ENCODE measurements at places on chromosomes 16 and 17.

GRCh38 chr17:41785091-41785858, 1.2 kb downstream of the JUP start:
- no peak for DNase-seq

- no peak for DNase-seq
These were observed 36.9 kb downstream of the SOCS3 start for GRCh38 chr17:78322858-78323455.

- no peak for DNase-seq
These were observed 10.3 kb upstream of the RPL38 start for GRCh38 chr17:74192950-74193781.

DNA sequence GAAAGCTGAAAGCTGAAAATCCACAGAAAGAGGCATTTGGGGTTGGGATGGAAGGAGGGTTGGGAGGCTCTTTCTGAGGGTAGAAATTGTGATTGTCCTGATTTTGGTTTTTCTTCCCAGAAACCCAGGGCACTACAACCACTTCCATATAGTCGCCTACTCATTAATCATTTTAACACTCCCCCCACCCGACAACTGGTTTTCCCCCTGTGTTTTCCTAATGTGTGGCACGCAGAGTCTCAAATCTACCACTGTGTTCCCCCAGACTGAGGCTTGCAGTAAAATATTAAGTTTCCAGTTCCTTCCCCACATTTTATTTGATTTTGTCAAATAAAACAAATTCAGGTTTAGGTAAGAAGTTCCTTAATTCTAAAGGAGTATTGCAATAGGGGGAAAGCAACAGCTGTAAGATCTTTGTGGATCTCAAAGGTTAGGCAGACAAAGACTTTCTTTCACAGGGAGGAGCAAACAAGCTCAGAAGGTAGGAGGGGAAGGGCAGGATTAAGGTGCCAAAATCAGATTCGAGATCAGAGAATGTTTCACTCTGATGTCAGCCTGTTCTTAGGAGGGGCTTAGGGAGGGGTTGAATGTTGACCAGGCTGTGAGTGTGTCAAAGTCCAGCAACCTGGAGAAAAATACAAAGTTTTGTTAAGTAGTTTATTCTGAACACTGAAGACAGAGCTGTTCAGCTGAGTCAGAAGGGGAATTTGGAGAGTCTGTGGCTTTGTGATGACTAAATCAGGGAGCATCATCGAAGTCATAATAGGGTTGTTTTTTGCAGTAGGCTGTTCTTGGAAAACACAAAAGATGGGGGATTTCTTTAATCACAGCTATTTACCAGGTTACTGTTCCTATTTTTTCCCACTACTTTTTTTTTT, 3.6 kb downstream of the ZNF267 start:
- DNase-seq, result peak; percentile 61

GRCh38 chr16:27482397-27483087, 67.2 kb downstream of the GTF3C1 start:
- DNase-seq, result no peak

- no peak for DNase-seq
These were observed at the start of gene SLC38A8 for GRCh38 chr16:84042308-84042878. SLC38A8 (minus strand) TSS chr16:84042795; CDS start chr16:84042157, 638 bp downstream.

DNA sequence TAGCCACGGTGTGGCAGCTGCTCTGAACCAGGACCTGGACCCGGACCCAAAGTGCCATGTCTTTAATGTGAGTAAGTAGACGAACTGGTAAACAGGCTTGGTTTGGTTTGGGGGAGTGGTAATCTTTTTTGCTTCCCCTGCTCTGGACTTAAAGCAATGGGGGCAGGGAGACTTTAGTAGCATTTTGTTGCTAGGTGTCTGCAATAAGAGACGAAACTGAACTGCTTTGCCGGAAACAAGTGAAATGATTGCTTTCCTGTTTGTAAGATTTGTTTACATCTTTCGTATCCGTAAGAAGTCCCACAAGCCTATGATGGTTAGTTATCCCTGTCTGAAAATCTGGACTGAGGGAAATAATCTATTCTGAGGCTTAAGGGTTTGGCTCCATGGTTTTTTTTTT, 21.5 kb downstream of the PRCD start:
- no peak for DNase-seq

- peak; percentile 80 for DNase-seq
These were observed 224.2 kb downstream of the PARN start for GRCh38 chr16:14405611-14406537.

- DNase-seq, result no peak
These were observed 54.6 kb downstream of the PLD6 start for GRCh38 chr17:17151541-17151940.

DNA sequence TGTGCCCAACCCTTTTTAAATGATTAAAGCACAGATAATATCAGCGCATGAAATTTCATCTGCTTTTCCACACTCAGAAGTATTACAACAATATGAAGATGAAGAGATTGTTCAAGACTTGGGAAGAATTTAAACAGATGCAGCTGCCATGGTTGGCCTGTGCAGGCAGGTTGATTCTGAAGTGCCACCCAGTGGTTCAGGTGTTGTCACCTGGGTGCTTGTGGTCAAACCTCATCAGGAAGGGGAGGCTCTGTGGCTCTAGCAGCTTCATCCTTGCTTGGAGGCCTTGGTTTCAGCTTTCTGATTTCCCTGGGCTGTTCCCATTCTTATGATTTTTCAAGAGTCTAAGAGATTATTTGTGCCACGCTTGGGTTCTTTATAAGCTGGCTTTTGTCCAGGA, 22.2 kb upstream of the CLEC18C start:
- DNase-seq, result no peak

DNA sequence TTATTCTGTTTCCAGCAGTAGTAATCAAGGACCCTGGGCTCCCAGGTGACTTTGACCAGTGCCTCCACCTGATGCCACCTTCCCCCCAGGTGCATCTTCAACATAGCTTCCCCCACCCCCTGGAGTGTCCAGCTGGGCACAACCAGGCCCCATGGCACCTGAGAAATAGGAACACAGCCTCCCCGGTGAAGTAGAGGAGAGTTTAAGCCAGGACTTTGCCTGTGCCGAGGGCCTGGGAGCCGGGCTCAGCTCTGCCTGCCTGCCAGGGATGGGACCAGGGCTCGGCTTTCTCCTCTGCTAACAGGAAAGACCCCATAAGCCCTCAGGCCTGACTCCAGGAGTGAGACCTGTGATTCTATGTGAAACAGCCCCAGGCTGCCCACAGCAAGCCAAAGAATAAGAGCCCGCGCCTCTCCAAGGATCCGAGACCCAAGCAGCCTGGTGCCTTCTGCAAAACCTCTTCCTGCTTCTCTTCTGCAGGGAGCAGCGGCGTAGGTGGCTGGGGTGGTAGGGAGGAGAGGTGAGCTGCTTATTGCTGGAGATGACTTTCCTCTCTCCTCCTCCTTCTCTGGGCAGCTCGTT, 16.4 kb upstream of the RBFOX3 start:
- no peak for DNase-seq

DNA sequence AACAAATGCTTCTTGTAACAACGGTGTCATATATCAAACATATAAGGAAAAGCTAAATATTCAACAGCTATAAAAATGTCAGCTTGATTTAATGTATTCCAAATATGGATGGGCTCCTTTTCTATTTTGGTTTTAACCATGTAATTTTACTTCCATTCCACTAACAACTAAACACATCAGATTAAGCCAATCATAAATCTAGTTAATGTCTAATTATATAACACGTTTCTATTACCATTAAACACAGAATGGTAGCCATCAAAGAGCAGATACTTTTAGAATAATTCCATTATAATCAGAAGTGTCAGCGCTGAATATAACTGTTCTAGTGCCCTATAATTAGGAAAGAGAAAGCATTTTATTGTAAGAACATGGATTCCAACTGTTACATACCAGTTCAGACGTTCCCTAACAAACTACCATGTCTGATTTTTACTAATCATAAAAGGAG, 10.0 kb downstream of the CMC2 start:
- no peak for DNase-seq

GRCh38 chr16:4698321-4699045, 5.1 kb downstream of the NUDT16L1 start:
- DNase-seq, result no peak

GRCh38 chr16:30004424-30004776, 6.4 kb downstream of the DOC2A start:
- DNase-seq, result no peak

DNA sequence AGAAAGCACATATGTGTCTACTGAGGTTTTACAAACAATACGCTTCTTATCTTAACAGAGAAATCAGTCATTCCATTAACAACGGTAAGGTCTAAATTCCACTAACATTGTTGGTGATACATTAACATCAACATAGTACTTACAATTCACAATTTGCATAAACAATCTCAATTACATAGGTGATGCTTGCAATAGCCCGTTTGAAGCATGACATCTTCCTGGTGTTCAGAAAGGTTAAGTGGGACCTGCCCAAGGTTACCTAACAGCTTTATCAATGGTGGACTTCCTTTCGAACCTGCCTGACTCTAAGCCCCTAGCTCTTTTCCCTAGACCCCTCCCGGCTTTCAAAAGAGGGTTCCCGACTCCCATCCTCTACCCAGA, 699 bp downstream of the FAM222B start:
- DNase-seq, result no peak

DNA sequence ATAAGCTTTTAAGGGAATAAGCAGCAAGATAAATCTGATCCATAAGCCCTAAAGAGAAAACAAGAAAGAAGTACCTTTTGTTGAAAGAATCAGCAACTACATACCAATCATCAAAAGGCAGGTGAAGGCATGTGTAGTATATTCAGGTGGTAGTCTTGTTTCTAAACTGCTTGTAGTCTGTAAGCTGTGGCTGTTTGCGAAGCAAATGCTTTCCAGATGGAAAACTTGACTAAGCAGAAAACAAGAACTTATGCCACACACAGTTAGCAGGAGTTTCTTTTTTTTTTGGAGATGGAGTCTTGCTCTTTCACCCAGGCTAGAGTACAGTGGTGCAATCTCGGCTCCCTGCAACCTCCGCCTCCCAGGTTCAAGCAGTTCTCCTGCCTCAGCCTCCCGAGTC, 5.7 kb downstream of the CBX1 start:
- DNase-seq, result no peak

DNA sequence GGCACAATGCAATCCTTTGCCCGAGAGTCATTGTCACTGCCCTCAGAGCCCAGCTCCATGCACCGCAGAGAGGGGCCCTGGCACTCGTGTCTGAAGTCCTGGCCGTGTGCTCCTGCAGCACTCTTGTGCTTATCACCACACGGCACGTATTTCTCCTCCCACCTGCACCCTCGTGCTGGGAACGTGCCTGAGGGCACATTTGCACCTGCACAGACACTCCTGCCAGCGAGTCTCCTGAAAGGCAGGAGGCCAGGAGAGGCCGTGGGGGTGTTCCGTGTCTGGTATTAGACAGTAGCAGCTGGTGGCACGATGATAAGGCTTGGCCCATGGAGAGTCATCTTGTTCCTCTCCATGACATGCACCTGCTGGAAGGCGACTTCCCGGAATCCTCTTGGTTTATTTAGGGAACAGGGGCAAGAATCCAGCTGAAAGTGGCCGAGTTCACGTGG, 3.4 kb upstream of the ACSF3 start:
- no peak for DNase-seq

GRCh38 chr17:83085103-83085502, 5.7 kb downstream of the METRNL start:
- DNase-seq, result no peak

GRCh38 chr17:40480501-40481003, 20.9 kb downstream of the TNS4 start:
- peak; percentile 69 for DNase-seq

GRCh38 chr16:21964353-21964752, 11.2 kb downstream of the UQCRC2 start:
- DNase-seq, result no peak

DNA sequence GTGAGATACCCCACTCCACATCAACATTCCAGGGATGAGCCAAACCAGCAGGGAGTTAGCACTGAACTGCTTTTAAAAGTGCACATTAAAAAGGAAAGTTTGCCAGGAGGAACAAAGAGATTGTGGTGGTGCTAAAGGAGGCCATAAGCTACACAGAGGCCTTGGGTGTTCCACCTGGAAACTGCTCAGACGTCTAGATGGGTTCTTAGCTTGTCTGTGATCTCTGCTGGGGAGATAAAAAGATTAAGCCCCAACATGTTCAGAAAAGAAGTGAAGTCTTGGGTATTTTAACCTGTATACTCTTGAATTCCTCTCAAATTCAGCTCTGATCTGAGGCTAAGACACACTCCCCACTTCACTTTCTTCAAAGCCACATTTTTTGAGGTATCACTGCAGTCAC, 10.4 kb downstream of the HAS3 start:
- DNase-seq, result no peak

DNA sequence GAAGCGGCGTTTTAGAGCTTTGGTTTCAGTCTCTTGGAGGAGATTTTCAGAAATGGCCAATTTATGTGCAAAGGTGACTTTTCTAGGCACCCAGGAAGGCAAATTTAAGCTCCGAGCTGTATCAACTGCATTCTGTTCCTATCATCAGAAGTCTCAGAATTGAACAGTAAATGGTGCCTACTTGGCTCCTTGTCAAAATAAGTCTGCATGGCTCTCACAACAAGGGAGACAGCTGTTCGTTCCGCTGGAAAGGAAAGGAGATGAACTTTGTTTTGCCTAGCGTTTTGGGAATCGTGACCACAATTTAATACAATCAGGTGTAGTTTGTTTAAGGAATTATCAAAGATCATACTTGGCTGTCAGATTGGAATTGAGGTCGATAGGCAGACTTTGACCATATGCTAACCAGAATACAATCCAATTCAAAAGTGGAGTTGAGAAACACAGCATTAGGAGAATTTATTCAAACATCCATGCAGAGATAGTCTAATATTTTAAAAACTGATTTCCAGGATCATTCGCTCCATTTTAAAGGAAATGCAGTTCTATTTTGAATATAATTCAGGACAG, 139.4 kb downstream of the CPPED1 start:
- no peak for DNase-seq

GRCh38 chr17:82881900-82882714, 42.3 kb upstream of the ZNF750 start:
- DNase-seq, result no peak

DNA sequence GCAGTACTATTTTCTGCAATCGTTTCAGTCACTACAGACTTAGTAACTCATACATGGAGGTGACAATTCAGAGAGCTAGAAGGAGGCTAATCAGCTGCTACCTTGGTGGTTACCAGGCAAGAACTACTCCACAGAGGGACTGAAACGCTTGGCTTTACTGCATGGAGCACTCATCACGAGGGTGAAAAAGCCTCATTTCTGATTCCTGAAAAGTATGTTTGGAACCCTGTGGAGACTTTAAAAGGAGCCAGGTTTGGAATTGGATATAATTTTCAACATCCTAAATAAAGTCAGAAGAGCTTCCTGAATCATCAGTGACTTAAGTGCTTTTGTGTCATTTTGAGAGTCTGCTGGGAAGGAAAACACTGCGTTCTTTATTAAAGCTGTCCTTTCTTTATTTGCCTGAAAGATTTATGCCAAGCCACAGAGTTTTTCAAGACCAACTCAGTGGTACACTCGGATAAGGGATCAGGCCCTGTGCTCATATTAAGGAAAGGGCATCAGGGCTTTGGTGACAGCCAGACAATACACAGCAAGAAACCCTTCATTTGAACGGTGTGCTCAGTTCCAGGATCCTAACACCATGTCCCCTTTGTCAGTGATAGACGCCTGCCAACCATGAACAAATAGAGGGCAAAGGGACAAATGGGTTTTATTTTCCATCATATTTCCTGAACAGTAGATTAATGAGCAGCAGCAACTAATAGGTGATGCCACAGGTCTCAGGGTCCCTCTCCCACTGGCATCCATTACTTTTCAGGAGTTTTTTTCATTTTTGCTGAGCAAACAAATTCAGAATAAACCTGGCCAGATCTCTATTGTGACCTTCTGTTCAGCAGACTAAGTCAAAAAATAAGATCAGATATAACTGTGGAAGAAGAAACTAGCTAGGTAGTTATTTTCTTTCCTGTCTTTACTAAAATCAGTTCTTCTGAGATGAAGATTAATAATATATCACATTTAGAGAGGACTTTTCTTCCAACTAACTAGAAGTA, 80.5 kb upstream of the CLEC18B start:
- DNase-seq, result no peak

GRCh38 chr17:38747463-38748148, 530 bp downstream of the PCGF2 start:
- DNase-seq, result no peak
